ENCODE measurements at places on chromosomes 13 and 19.

DNA sequence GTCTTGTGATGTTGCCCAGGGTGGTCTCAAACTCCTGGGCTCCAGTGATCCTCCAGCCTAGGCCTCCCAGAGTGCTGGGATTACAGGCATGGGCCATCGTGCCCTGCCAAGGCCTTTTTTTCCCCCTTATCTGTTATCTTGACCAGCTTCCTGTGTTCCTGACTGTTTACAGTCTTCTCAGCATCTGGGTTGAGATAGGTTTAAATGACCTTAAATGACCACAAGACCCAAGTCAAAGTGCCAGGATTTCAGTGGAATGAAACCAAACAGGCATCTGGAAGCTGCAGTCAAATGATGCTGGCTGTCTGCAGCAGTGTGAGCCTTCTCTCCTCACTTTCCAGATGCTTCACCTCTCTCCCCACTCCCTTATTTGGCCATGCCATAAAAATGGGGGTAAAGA lies 114.2 kb upstream of the CLDN10 start:
- no peak for DNase-seq

DNA sequence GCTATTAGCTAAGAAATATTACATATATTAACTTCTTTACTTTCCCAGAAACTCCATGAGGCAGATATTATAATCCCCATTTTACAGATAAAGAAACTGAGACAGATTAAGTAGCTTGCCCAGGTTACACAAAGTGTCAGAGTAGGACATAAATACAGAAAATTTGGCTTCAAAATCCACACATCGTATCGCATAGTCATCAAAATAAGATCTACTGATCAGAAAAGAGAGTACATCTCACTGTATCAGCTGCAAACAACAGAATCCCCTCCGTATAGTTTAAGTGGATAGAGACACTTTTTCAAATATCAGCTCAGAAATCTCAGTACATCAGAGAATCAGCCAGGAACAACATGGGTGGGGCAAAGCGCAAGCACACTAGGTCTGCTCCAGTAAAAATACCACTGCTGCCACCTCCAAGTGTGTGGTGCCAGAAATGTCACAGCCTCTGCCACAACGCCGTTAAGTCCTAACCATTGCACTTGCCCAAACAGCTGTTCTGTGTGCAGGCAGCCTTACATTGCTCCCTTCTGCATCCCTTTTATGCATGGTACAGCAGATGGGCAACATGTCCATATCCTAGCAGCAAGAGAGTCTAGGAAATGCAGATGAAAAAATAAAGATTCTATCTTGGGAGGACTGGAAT lies 204.8 kb downstream of the KLF12 start:
- DNase-seq = no peak

DNA sequence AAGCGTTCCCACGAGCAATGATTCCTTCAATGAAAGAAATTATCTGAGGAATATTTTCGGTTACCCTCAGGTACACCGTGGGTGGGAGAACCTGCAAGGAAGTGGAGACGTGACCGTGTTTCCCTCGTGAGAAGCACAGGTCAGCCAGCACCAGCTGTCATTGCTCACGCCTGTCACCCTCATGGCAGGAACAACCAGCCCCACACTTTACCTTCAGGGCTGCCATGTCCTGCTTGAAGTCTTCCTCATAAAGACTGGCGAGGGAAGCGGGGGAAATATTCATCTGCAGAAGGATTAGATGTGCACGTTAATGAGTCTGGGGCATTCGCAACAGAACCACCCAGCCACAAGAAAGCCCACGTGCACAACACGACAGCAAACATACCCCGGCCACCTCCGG lies 18.2 kb downstream of the CARS2 start:
- DNase-seq = no peak

- no peak for DNase-seq
Observed at GRCh38 chr13:38228322-38228721, 121.3 kb upstream of the UFM1 start.

- DNase-seq = no peak
Observed at GRCh38 chr13:73223372-73223781, 164.6 kb downstream of the KLF5 start.

DNA sequence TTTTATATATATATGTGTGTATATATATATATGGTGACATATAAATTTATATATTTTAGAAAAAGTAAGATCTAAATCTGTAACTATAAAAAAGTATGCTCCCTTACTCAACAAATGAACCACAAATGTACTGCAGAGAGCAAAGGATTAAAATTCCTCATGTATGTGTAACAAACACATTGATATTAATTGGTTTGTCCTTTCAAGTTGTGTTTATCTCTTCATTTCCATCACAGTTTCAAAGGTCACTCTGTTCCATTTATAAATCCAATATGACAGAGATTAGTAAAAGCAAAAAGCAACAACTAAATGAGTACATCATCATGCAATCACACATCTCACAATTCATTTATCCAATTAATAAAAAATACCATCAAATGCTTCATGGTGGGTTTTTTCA lies 247.9 kb downstream of the DACH1 start:
- DNase-seq = no peak

- no peak for DNase-seq
Observed at GRCh38 chr19:33622809-33623511, 1.2 kb downstream of the CHST8 start.

DNA sequence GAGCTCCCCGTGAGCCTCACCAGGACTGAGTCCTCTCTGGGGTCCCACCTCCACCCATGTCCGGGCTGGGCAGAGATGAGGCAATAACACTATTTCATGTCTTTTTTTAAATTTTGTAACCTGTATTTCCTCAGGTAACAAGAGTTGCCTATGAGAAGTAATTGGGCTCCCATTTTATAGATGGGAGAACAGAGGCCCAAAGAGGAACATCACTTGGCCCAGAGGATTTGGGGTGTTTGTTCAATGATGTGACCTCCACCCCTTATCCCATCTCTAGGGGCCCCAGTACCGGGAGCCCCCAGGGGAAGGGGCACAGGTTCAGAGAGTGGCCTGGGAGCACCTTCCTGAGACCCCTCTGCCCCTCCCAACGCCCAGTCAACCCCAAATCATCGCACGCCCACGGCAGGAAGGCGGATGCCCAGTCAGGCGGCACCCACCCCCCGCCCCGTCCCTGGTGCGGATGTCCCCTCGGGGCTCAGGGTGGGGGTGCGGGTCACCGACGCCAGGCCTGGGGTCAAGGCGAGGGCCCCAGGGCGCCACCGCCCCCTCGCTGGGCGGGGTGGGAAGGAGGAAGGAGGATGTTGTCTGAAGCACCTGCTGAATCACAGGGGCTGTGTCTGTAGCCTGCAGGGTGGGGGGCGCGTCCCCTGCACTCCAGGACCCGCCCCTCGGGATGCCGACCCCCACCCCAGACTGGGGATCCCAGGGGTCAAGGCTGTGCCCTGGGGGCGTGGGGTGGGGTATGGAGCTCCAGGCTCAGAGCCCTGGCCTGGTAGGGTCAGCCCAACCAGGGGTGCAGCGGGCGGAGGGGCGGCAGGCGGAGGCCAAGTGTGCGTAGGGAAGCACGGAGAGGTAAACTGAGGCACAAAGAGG lies 9.0 kb upstream of the CIRBP start:
- DNase-seq = no peak

GRCh38 chr13:63124863-63125262 lies 1709.2 kb upstream of the PCDH20 start:
- peak; percentile 5 for DNase-seq

DNA sequence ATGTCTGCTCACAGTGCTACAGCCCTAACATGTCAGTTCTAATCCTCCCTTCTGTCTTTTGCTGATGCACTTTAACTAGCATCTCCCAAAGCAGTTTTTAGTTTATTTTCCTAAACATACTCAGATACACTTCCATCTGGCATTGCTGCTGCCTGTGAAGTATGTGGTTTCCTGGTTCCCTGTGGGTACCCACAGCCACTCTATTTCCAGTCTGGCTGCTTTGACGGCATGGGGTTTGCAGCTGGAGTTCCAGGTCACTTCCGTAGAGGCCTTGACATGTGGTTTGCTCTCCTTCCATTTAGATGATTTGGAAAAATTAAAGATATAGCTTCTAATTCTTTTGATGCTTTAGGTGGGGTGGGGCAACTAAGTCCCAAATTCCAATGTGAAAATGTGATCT lies 375.5 kb downstream of the PCDH20 start:
- no peak for DNase-seq

- no peak for DNase-seq
Observed at GRCh38 chr19:2081873-2082810, 14.0 kb downstream of the MOB3A start.

DNA sequence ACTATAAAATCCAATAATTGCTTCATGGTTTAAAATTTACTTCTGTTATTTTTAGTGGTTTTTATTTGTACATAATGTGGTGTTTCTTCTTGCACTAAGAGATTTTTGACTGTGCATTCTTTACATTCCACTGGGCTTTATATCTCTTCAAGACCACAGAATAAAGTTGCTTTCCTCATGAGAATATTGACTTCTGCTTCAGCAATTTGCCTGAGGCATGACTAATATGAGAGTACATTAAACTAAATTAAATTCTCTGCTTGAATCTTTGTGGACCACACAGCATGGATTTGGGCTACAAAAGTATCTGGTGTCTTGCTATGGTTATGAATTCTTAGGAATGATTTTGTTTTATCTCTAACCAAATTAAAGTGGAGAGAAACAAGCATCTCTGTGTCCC lies 1463.4 kb upstream of the PCDH20 start:
- DNase-seq = no peak

DNA sequence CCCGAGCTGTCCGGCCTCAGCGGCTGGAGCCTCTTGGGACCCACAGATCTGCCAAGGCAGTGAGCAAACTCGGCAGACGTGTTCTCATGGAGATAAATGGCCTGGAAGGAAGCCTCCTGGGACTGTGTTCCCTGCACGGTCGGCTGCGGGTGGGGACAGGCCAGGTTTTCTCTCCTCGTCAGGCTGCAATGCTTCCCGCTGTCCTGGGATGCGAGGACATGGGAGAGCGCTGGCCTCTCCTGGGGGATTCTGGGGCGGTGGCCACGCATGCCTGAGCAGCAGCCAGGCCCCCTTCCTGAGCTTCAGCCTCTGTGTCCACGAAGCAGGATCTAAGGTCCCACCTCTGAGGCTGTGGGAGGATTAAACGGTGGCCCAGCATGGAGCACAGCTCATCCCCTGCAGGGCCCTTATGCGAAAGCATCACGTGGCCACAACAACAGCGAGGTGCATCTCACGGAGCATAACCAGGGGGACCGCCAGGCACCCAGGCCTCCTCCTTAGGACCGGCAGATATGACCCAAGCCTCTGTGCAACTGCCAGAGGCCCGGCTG lies 21.2 kb upstream of the C13orf46 start:
- DNase-seq = no peak

DNA sequence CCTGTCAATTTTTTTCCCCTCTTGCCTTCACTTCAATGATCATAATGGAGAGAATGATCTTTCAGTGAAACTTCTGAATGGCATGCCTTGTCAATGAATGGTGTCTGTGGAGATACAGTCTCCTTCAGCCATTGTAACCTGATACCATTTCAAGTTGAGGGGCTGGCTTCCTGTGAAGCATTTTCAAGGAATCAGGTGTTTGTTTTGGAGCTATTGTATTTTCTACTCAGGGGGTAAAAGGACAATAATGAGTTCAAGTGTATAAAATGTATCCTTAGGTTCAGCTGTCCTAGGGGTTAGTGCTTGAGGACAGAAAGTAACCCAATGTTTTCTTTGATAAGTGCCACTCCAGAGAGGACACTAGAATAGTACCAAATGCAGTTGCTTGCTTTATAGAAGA lies 23.8 kb upstream of the CBY2 start:
- no peak for DNase-seq

DNA sequence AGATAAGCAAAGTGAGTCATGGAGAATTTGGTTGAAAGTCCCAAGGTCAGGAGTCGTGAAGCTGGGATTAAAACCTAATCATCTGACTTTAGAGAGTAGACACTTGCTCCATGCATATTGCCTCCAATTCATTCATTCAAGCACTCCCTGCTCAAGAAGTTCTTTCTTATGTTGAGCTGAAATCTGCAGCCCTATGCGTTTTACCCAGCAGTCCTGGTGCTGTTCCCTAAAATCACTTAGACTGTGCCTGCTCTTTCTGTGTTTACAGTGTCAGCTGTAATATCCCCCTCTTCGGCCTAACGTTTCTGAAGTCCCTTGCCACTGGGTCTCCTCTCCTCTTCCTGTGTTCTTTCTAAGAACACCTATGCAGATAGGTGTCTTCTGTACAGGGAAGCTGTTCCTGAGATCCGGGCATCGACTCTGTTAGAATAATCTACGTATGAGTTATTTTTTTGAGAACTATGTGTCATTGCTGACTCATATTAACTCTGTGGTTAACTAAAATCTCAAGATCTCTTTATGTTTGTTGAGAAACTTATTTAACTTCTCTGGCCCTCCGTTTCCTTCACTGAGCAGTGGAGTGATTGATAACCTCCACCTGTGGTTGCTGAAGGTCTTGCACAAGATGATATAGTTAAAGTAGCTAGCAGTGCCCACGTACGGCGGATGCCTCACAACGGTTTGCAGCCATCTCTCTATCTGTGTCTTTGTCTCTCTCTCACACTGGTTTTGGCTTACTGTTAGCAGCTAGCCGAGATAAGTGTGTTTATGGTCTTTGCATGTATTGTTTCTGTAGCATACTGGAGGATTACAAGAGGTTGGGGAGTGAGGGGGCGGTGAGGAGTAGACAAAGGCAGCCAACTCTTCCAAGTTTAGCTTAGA lies 4.7 kb downstream of the ALOX5AP start:
- DNase-seq = no peak

- no peak for DNase-seq
Observed at GRCh38 chr13:112852392-112852791, 116.6 kb upstream of the MCF2L start.

DNA sequence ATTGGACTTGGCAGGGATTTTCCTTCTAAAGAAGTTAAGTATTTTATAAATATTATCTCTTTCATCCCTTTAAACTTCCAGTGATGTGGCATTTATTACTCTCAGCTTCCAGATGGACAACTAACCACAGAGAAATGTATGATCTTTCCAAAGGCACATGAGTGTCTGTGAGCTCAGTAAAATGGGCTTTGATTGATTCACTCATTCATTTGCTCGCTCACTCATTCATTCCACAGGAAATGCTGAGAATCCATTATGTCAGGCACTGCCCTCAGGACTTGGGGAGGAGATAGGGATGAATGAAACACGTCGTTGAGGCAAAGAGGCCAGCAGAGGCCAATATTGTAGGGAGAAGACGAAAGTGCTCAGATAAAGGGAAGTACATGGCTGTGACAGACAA lies 359.3 kb downstream of the EFNB2 start:
- no peak for DNase-seq

GRCh38 chr19:7391218-7391670 lies 42.5 kb downstream of the ARHGEF18 start:
- peak; percentile 77 for DNase-seq

- no peak for DNase-seq
Observed at GRCh38 chr19:1452802-1453524, 3.0 kb downstream of the APC2 start.

- DNase-seq = peak; percentile 96
Observed at GRCh38 chr19:54464044-54464629, 559 bp upstream of the LENG9 start.
